ENCODE measurements at places on chromosomes 11 and 22.

DNA sequence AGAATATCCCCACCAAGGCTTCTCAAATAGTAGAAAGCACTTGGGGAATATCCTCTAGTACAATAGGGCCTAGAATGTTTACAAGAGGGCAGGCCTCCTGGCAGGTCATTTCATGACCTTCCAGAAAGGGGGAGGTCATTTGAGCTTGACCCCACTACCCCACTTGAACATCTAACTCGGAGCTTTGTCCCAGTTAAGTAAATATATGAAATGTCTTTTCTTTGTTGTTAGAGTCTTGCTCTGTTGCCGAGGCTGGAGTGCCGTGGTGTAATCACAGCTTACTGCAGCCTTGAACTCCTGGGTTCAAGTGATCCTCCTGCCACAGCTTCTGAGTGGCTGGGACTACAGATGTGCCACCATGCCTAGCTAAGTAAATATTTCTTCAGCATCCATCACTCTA is 108.4 kb downstream of the ABTB2 start:
- no peak for DNase-seq

GRCh38 chr11:77127235-77127911 is 673 bp upstream of the MYO7A start:
- no peak for DNase-seq

- DNase-seq = no peak
These were observed 31.7 kb upstream of the SLC25A1 start for GRCh38 chr22:19210188-19210587.

GRCh38 chr22:37196539-37197450 is 8.7 kb upstream of the C1QTNF6 start:
- DNase-seq = no peak

GRCh38 chr11:102850973-102851745 is 7.8 kb upstream of the MMP3 start:
- DNase-seq = no peak

GRCh38 chr11:75714211-75714610 is 3.4 kb upstream of the MOGAT2 start:
- no peak for DNase-seq

- no peak for DNase-seq
These were observed 46.0 kb downstream of the PRCP start for GRCh38 chr11:82854242-82854641.

DNA sequence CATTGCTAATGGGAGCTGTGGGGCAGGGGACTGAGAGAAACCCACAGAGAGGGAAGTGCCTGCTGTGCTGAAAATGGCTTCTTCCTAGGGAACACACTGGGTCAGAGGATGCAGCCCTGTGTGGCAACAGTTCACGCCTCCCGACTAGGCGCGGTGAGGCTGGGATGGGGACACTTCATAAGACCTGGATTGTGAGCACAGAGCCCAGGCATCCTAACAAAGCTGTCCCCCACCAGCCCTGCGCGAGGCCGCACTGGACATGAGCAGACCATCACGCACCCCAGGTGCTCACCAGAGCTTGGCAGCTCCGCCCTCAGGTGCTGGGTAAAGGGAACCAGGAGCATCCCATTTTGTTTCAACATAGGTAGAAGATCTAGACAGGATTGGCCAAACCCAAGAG is 1.8 kb upstream of the KRTAP5-4 start:
- DNase-seq = no peak

- DNase-seq = no peak
These were observed 34.4 kb downstream of the LRRC32 start for GRCh38 chr11:76635991-76636738.

DNA sequence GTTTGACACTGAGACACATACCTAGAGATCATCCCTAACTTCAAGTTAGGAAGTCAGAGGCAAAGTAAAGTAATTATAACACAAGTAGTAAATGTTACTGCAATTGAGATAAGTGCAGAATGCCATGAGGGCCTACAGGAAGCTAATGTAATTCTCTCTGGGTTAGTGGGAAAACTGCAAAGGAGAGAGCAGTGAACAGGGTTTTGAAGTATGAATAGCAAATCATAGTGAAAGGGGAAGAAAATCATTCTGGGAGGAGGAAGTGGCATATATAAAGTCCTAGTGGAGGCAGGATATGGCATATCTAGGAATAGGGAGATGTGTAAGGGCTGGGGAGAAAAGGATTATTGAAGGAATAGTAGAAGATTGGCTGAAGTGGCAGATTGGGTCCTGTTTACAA is 27.9 kb downstream of the RNF169 start:
- no peak for DNase-seq
